HT-29 (cell line): ENCODE measurements at places on chromosomes 16 and 17.

- no peak for DNase-seq
These were observed 267.1 kb downstream of the PHKB start for GRCh38 chr16:47728205-47728604.

DNA sequence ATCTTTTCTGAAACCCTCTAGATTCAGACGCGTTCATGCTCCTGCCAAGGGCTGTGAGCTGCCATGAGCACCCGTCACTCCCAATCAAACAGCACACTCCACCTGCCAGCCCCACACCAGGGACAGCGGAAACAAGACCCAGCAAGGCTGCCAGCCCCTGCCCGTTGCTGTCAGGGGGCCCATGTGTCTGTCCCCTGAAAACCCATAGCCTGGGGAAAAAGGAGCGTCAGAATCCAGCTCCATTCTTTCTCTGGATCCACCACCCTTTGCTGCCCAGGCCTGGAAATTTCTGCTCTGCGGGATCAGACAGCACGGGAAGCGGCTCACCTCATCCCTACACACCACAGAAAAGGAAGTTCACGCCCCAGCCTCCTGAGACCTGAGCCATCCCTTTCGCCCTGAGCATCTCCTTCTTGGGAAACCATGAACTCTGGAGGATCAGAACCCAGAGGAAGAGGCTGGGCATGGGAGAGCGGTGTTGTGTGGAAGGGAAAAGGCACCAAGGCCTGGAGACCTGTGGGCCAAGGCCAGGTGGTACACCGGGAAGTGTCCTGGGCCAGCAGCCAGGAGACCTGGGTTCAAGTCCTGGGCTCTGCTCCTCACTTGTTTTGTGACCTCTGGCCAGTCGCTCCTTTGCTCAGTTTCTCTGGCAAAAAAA lies 51.5 kb upstream of the RCVRN start:
- DNase-seq: no peak

- DNase-seq: no peak
These were observed 8.5 kb downstream of the MLLT6 start for GRCh38 chr17:38713456-38714075.

DNA sequence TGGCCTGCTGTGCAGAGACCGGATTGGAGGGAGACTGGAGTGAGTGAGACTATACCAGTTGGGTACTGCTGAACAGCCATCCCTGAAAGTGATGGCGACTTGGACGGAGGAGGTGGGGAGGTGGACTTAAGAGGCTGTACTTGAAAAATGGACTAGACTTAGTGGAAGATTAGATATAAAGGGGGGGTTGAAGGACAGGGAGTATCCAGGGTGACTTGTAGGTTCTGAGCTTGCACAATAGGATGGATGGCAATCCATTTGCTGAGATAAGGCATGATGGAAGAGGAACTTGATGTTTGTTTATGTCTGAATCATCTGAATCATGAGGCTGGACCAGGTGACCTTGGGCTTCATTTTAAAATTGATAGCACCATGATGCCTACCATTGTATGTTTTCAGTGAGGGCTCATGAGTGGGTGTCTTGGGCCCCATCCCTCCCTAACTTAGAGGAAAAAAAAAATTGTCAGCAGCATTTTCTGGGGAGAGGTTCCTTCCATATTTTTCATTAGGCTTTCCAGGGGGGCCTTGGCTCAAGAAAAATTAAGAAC lies 41.2 kb downstream of the PRKCA start:
- DNase-seq: no peak

- peak; percentile 30 for DNase-seq
These were observed 537 bp downstream of the PALB2 start for GRCh38 chr16:23640615-23640930.

- no peak for DNase-seq
These were observed 904 bp downstream of the SLC6A2 start for GRCh38 chr16:55656691-55657092.

DNA sequence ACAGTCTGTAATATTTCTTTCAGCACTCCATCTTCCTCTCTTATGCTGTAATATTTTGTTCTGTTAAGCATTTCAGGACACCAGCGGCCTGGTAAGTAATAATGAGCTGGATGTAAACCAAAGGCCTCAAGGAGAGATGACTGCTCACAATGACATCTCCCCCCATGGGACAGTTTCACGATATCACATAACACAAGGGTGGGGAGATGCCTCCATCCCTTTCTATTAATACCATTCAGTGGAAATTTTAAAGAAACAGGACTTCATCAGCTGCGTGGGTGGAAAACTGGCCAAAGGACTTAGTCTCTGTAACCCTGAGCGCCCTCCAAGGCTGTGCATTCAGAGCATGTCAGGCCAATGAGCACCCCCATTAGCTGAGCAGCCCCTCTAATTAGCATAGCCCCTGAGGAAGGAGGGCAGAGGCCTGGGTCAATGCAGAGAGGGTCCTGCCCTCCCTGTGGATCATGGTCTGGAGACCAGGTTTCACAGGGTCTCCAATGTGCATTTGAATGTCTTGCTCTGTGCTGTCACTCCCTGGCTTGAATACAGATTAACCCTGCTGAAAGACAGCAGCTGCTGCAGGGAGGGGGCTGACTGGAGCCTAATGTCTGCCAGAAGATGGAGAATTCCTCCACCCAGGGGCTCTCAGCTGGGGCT lies 156.4 kb downstream of the HS3ST2 start:
- no peak for DNase-seq

GRCh38 chr16:57304169-57305061 lies 19.9 kb upstream of the PLLP start:
- DNase-seq: peak; percentile 82

DNA sequence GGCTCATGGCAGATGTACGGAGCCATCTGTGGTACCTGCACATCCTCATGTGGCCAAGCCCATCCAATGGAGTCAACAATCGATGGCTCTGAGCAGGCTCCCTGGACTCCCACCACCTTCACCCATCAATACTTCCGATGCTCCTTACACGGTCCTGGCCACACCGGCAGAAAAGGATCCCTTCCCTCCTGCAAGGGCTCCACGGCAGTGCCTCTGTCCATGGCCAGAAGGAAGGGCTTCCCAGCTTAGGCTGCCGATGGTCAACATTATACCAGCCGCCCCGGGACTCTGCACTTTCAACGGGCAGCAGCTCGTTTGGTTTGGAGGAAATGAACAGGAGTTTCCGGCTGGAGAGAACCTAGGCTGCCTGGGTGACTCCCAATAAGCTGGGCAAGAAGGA lies 13.2 kb downstream of the SLX4 start:
- no peak for DNase-seq

- no peak for DNase-seq
These were observed 5.6 kb downstream of the AKAP1 start for GRCh38 chr17:57090560-57091185.

- peak; percentile 36 for DNase-seq
These were observed 138.9 kb upstream of the CA10 start for GRCh38 chr17:52297230-52298010.

DNA sequence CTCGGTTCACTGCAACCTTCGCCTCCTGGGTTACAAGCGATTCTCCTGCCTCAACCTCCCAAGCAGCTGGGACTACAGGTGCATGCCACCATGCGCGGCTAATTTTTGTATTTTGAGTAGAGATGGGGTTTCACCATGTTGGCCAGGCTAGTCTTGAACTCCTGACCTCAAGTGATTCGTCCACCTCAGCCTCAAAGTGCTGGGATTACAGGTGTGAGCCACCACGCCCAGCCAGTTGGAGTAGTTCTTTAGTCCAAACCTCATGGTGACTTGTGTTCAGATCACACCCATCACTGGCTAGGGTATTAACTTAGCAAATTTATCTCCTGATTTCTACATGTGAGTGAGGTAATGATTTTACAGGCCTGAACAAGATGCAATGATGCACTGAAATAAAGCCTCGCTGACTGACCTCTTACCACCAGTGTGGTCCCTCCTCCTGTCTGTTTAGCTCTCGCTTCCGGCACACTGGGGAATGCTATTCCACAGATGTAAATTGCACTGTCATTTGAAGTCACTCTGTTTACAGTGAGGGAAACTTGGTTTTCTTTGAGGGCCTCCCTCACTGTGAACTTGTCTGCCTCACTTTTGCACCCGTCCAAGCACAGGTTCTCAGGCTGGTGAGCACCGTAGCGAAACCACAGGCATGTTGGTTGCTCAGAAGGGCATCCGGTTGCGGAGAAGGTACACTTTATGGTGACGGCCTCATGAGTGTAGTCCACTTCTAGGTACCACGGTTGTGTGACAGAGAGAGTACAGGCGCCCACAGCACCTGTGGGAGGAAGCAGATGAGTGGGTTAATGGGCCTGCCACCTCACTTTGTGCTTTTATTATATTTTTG lies 5.5 kb downstream of the IGSF6 start:
- DNase-seq: no peak

DNA sequence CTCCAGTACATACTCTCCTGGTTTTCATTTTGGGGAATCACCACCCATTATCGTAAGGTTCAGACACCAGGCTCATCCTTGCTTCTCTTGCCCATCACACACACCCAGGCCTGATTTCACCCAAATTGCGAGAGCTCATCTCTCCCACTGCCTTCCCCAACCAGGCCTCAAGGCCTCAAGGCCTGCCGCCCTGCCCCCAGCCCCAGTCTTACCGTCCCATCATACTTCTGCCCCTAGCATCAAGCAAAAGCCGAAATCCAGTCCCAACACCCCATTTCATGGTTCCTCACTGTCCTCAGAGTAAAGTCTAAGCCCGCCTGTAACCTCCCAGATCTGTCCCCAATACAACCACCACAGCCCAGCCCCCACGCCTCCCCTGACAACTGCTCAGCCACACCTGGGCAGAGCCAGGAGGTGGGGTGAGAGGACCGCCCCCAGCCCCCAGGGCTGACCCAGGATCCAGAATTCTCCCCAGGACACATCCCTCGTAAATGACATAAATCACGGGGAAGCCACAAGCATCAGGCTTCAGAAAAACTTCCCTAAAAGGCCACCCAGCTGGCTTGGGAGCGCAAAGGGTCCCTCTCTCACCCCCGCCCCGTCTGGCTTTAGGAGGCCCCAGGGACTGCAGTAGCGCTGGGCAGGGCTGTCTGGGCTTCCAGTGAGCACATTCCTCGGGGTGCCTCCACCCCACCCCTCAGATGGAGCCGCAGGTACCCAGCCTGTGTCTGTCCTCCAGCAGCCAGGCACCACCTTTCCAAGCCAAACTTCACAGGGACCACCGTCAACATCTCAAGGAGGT lies 9.6 kb upstream of the P2RX1 start:
- no peak for DNase-seq

GRCh38 chr17:19753051-19753509 lies 5.0 kb upstream of the ALDH3A1 start:
- DNase-seq: peak; percentile 80

DNA sequence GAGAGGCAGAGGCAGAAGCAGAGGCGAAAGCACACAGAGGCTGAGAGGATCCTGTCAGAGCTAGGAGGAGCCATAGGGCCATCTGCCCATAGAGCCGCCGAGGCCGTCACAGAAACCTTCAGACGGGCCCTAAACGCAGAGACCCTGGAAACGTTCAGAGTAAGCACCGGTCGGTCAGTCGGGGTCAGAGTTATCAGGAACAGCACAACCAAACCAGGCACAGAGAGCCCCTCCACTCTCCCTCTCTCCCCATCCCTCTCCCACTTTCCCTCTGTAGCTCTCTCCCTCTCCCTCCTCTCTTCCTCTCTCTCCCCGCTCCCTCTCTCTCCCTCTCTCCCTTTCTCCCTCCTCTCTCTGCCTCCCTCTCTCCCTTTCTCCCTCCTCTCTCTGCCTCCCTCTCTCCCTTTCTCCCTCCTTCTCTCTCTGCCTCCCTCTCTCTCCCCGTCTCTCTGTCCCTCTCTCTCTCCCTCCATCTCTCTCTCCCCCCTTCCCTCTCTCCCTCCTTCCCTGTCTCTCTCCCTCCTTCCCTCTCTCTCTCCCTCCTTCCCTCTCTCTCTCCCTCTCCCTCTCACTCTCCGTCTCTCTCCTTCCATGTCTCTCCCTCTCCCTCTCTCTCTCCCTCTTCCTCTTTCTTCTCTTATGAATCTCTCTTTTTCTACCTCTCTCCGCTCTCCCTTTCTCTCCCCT lies 138.9 kb downstream of the C16orf95 start:
- DNase-seq: no peak

DNA sequence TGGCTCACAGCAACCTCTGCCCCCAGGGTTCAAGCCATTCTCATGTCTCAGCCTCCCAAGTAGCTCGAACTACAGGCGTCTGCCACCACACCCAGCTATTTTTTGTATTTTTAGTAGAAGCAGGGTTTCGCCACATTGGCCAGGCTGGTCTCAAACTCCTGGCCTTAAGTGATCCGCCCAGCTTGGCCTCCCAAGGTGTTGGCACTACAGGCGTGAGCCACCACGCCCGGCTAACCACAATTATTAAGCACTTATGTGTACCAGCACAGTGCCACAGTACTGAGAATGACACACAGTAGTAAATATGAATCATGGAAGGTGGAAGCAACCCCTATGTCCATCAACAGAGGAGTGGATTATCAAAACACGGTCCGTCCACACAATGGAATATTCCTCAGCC lies 49.8 kb downstream of the COTL1 start:
- DNase-seq: no peak

- DNase-seq: no peak
These were observed 73.3 kb downstream of the SRCIN1 start for GRCh38 chr17:38532451-38532850.

DNA sequence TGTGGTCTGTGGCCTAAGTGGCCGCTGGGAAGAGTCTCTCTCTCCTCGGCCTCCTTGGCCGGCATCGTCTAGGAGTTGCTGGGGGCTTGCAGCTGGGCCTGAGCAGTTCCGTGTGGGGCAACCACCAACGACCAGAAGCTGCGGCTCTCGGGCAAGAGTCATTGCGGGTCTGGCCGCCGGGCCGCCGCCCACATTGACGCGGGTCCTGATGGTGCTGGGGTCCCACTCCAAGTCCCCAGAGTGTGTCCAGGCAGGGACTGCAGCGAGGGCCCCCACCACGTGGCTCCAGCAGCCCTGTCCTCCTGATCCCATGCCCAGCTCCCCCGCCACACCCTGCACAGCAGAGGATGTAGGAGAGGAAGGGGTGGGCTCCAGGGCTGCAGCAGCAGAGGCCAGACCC lies 30.9 kb downstream of the UNKL start:
- DNase-seq: no peak

DNA sequence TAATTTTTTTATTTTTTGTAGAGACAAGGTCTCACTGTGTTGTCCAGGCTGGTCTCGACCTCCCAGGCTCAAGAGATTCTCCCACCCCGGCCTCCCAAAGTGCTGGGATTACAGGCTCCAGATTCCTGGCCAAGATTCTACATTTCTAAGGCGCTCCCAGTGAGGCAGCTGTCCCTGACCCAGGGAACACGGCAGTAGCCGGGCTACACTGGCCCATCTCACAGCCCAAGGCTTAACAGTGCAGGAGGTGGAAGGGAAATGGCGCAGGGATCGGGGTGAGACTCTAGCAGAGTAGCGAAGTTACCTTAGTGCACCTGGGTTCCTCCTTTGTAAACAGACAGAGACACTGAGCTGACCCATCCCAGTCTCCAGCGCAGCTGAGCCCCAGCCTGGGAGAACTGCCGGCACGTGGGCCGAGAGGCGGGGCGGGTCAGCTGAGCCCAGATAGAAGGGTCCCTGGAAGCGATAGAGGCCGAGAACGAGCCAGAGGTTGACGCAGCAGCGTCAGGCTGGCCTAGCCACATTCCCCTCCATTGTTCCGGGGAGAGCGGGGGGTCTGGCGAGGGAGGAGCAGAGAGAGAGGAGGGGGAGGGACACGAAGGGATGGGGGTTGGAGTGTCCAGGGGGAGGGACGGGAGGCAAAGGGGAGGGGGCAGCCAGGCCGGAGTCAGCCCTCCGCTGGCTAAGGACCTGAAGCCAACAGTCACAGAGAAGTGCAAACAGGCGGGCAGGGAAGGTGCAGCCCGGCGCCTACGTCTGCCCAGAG lies 2.5 kb downstream of the CARHSP1 start:
- no peak for DNase-seq
